A172 (cell line): ENCODE measurements at places on chromosomes 13 and 19. TPM values are rescaled to one million over a fixed set of nuclear protein-coding genes. Genes with fewer than 3 reads are reported as not detected.

GRCh38 chr19:1941146-1942077 is at the start of gene CSNK1G2:
Gene CSNK1G2 (plus strand): TSS chr19:1941172. CDS start chr19:1969773, 28,601 bp downstream.
- DNase-seq = no peak

DNA sequence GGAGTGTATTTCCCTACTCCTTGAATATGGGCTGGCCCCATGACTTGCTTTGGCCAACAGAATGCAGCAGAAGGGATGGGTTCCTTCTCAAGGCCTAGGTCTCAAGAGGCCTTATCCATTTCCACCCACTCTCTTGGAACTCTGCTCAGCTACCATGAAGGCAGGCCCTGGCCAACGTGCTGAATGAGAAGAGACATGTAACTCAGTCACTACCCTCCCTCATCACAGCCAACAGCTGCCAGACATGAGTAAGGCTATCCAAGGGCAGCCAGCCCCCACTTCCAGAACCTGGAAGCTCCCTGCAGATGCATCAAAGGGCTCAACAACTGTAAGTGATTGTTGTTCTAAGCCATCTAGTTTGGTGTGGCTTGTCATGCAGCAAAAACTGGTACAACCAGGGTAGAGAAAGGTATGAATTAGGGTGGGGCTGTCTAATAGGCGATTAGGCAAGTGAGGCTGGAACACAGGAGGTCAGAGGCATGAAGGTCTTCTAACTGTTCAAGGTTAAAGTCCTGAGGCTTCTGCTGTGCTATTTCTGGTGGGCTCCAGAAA is 1.4 kb upstream of the RASL11A start:
- no peak for DNase-seq

DNA sequence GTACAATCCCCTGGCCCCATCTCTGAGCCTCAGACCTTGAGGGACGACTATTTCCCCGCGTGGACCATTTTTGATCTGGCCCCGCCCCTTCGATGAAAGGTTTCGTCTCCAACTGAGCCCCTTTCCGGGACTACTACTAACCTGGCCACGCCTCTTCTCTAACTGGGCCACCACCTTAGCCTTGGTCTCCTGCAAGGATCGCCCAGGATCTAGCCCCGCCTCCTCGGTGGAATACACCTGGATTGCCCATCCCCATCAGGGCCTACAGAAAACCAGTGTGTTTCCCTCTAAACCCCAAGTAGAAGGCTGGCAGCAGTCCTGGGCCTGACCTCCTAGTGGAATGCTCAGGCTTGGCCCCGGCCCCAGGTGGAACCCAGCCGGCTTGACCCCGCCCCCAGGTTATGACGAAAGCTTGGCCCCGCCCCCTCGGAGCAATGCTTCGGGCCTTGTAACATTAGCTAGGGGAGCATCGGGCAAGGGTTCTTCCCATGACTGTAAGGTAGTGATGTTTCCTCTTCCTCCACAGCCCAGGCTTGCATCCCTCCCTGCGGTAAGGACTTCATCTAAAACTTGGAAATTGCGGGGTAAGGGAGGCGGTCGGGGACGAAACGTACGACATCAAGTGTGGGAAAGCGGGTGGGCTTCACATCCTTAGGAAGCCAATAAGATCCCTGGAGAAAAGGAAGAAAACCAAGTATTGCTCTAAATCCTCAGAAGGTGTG is 9.1 kb downstream of the SPACA6 start:
- DNase-seq = no peak

DNA sequence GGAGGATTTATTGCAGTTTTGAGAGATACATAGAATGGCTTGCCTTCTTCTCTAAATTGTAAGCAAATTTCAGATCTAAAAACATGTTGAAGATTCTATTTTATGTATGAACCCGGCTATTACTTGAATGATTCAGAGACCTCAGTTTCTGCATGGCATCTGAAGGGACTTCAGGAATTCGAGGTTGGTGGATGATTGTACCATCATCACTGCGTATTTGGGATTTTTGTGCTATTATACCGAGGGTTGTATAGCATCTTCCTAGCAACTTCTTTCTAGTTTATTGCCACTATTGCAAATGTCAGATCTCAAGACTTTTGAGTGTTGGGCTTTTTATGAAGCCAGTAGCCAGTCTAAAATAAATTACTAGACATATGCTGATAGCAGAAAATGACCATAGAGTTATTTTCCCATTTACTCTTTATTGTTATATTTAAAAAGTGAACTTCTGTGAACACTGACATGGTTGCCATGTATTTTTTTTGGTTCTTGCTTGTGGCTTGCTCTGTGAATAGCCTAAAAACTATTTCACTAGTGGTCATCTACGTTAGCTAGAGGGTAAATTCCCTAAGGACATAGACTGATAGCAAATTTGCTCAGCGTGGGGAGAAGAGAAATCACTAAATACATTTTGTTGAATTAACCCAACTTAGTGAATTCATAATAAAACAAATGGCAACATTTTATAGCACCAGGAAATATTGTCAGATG is 70.6 kb upstream of the KLF12 start:
- DNase-seq = peak; percentile 27

GRCh38 chr13:27549406-27549981 is 70.8 kb downstream of the LNX2 start:
- DNase-seq = no peak

Gene ZFP14
- 2.1 and 3.8 TPM in 2 replicates for total RNA-seq

- no peak for DNase-seq
Observed at GRCh38 chr13:108674346-108674745, 44.9 kb downstream of the MYO16 start.

DNA sequence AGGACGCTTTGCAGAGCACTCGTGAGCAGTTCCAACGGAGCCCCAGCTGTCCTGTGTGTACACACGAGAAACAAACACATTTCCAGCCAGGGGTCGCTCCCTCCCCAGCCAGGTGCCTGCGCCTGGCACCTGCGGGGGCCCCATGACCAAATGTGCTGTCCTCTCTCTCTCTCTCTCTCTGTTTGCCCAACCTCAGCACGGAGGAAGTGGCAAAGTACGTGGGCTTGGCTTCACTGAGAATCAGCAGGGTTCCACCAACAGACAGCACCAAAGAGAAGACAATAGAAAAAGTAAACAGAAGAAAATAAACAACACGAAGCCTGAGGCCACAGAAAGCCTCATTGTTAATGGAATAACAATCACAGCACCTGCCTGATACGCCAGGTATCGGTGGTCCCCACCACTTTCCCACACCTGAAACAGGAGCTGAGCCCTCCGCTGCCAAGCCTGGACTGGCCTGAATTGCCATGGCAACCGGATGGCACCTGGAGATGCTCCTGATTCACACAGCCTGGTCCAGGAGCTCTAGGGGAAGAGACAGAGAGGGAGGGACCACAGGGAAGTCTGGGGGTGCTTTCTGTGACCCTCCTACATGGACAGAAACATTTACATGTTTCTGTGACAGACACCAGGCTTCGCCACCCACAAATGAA is 103.9 kb upstream of the CACNA1A start:
- DNase-seq = no peak

- no peak for DNase-seq
Observed at GRCh38 chr13:41122838-41123237, 9.8 kb downstream of the KBTBD6 start.

Gene NLRP9
- not detected in 2 replicates for total RNA-seq

- DNase-seq = no peak
Observed at GRCh38 chr19:43628646-43629326, 9.4 kb upstream of the ZNF428 start.

Gene CEACAM21
- not detected in 2 replicates for total RNA-seq

- no peak for DNase-seq
Observed at GRCh38 chr13:51967482-51968446, 43.5 kb downstream of the ATP7B start.

- no peak for DNase-seq
Observed at GRCh38 chr13:27631156-27631555, 9.5 kb downstream of the POLR1D start.

GRCh38 chr19:10104130-10104513 is 1.6 kb upstream of the ANGPTL6 start:
- no peak for DNase-seq

DNA sequence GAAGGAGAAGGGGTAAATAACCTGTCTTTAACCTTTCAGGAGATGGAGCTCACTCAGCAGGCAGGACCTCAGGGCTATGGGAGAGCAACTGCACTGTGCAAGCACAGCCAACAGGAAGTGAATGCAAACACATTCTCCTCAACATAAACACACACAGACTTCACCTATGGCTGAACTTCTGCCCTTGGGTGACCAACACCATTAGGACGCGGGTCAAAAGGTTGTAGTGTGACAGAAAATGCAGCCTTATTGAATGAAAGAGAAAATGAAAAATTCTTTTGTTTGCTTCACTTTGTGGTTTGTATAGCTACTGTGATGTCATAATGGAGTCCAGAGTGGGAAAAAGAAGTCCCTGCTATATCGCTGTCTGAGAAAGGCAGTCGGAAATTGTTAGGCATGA is 323.0 kb downstream of the NDFIP2 start:
- DNase-seq = no peak

DNA sequence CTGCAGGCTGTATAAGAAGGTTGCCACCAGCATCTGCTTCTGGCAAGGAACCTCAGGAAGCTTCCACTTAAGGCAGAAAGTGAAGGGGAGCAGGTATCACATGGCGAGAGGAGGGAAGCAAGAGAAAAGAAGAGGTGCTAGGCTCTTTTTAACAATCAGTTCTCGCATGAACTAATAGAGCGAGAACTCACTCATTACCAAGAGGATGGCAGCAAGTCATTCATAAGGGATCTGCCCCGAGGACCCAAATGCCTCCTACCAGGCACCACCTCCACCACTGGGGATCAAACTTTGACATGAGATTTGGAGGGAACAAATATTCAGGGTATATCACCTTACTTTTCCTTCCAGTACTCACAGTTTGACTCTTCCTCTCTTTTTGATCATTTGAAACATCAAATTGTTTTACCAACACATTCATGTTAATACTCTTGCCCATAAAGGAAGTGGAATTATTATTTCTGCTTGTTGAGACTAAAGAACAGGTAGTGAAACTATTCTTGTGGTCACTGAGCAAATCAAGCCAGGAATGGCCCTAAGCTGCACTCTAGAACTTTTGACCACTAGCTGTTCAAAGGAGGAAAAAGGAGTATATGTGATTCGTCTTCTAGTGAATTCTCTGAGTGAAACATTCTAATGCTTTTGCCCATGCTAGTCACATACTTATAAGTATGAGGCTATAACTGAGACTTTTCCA is 45.0 kb downstream of the LACC1 start:
- no peak for DNase-seq

Gene ACOD1
- total RNA-seq = not detected in 2 replicates

DNA sequence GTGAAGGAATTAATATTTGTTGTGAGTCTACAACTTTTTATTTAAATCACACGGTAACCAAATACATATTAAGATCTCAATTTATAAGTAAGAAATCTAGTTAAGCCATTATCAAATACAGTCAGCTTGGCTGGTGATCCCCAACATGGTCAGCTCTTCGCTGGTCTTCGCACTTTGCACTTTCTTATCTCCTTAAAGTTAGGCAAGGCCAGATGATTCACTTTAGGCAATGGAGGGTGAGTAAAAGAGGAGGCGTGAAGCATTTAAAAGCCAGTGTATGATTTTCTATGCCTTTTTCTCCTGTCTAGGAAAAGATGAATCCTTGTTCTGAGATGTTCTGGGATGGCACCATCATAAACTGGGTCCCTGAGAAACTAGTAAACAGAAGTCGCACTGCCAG is 793.7 kb upstream of the ARGLU1 start:
- DNase-seq = no peak

GRCh38 chr19:46513461-46514236 is 18.0 kb upstream of the PNMA8B start:
- DNase-seq = peak; percentile 42

Gene TNNT1
- total RNA-seq = 467 and 500 TPM in 2 replicates

DNA sequence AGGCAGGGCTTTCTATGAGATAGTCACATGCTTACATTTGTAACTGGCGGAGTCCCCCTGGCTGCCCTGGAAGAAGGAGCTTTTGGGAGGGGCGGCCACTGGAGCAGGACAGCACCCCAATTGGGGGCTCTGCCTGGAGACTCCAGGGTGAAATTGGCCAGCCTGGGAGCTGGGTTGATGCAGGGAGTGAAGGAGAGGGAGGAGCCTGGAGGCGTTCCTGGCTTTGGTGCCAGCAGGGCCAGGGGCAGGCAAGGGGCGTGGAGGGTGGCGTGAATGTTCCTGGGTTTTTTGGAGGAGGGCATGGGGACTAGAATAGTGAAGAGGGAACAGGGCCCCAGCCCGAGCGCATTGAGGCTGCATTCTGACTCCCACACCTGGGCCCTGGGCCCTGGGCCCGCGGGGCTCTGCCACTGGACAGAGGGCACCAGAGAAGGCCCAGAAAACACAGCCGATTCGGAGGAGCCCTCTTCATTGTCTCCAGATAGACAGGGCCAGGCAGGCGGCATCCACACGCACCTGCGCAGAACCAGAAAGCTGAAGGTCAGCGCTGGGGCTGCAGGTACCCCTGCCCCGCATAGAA is 29.5 kb downstream of the COMP start:
- no peak for DNase-seq

Gene LYPD5
- 0.31 TPM in 1 of 2 replicates, not detected in the other for total RNA-seq

DNA sequence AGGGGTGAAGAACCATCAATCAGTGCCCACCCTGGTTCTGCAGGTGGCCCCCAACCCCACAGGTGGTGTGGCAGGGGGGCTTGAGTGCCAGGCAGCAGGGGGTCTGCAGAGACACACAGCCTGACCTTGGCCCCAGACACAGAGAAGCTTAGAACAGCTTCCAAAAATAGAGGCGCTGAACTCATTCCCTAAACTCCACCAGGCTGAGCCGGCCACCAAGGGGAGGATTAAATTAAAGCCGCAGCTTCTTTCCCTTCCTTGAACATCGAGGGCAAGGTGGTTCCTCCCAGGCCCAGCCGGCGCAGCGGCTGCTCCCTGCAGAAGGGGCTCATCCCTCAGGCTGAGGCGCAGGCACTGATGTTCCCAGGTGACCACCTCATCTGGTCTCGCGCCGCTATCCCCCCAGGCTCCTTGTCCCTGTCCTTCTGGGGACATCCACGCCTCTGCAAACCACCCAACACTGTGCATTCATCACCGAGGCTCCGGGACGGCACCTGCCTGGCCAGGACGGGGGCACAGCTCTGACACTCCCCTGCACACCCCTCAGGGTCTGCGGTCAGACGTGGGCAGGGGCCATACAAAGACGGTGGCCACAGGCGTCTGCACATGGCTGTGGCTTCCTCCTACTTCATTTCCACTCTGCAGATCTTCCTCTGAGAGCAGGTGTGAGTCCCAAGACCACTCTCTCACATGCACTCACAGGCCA is 30.9 kb downstream of the LAMP1 start:
- no peak for DNase-seq

DNA sequence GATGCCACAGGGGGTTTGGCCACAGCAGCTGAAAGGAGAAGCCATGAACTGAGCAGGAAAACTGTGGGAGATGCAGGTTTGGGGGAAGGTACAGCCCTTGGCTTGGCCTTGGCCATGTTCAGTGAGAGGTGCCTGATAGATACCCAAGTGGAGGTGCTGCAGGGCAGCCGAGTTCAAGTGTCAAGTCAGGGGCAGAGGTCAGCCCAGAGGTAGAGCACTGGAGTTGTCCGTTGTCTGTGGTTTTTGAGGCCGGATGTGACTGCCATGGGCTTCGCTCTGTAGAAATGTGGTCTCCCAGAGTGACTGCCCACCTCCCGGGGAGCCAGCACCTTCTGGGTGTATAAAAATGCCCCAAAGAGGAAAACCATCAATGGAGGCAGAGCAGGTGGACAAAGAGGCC is 65.3 kb downstream of the DPF1 start:
- DNase-seq = no peak

GRCh38 chr13:79307433-79307861 is 98.6 kb downstream of the RBM26 start:
- DNase-seq = no peak
